A549 treated with CORT108297 at 1 μM for 4 hours (cell line): ENCODE measurements at places on chromosomes 1 and 21. TPM values are rescaled to one million over a fixed set of nuclear protein-coding genes. Genes with fewer than 3 reads are reported as not detected.

Gene PLA2G5
- not detected in 5 replicates for total RNA-seq

Gene CAPZA1
- total RNA-seq = 58.8 to 82.1 TPM (median 62.6 TPM) in 5 replicates

Gene TSPEAR
- total RNA-seq = not detected in 5 replicates

Gene CLDN8
- total RNA-seq = not detected in 5 replicates

Gene KRTAP6-2
- not detected in 5 replicates for total RNA-seq

Gene COL8A2
- 0.08 to 0.16 TPM (median 0.09 TPM) in 5 replicates for total RNA-seq

Gene KCNJ15
- total RNA-seq = 0.07 to 0.43 TPM (median 0.17 TPM) in 5 replicates

Gene VWA1
- total RNA-seq = 4.1 to 18.3 TPM (median 15.7 TPM) in 5 replicates

Gene SEMA4A
- 0.20 to 0.46 TPM (median 0.42 TPM) in 5 replicates for total RNA-seq
